Cerebellar nuclear complex (tissue), 1 donor: ENCODE measurements at places on chromosomes 2 and 18.

GRCh38 chr2:58709687-58710354 lies 468.7 kb upstream of the FANCL start:
- DNase-seq, result no peak

GRCh38 chr2:159228081-159228581 lies 58.4 kb downstream of the WDSUB1 start:
- no peak for DNase-seq

DNA sequence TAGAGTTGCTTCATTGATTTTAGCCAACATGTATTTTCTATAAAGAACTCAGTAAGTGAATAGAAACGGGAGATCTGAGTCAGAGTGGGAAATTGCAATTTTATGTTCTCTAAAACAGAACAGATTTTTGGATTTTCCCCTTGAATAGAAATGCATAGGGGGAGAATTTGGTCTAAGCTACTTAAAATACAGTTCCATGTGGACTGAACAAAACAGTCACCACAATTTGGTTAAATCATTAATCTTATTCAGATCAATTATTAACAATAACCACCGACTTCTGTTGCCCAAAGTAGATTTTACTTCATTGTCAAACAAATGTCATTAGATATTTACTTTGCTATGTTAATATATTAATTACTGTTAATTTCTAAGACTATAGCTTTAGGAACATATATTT lies 107.7 kb downstream of the SCG2 start:
- DNase-seq, result no peak

DNA sequence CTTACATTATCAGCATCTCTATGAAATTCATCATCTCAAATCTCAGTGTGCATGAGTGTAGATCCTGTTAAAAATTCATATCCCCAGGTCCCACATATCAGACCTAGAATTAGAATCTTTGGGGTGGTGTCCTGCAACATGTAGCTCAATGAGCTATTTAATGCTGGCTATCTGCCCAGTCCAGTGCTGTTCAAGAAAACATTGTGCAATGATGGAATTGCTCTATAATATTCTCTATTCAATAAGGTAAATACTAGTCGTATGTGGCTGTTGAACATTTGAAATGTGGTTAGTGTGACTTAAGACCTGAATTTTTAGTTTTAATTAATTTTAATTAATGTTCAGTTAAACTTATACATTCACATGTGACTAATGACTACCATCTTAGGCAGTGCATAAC lies 127.4 kb downstream of the NOL4 start:
- DNase-seq, result no peak

DNA sequence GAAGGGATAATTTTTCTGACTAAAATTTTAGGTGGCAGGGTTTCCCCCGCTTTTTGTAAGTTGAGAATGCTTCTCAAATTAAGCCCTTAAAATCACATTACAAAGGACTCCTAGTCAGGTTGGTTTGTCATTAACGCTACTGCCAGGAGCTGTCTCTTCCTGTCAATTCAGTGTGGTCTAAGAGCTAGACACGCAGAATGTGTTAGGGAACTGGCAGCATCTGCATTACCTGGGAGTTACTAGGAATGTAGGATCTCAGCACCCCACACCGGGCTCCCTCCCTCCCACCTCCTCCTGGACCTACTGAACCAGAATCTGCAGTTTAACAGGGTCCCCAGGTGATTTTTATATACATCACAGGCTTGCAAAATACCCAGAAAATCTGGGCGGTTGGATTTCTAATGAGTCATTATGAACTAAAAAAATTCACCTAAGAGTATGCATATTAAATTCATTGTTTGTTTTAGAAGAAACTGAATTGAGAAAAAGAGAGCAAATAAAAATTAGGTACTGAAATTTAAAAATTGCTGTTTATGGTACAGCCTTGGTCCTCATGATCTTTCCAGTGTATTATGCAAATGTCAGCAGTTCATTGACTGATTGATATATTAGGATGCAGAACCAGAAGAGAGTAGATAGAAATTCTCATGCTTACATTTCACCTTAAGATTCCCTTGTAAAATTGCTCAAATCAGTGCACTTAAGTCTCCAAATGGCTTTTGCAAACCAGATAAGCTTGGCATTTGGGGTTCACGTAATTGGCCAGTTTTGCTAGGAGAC lies 130.9 kb upstream of the ITGA6 start:
- DNase-seq, result no peak

GRCh38 chr18:79258447-79258846 lies 137.3 kb upstream of the NFATC1 start:
- DNase-seq, result no peak

GRCh38 chr2:74080346-74080745 lies 67.4 kb downstream of the BOLA3 start:
- DNase-seq, result no peak

GRCh38 chr2:105629634-105630033 lies 115.1 kb upstream of the NCK2 start:
- no peak for DNase-seq

DNA sequence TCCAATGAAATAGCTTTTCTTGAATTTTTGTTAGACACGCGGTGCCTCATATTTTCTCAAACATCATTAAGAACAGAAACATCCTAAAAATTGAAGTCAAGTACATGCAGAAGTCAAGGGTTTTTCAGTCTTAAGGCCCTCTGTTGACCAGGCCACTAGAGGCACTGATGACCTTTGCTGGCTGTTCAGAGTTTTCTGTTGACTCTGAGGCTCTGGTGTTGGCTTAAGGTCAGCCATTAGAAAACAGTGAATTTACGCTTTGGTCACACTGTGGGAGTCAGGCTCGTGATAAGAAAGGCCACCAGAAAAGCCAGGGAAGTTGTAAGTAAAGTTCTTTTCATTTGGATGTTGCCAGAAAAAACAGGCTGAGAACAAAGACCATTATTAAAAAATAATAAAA lies 5.8 kb upstream of the UPP2 start:
- DNase-seq, result no peak

GRCh38 chr18:7020995-7021777 lies 96.4 kb downstream of the LAMA1 start:
- no peak for DNase-seq

DNA sequence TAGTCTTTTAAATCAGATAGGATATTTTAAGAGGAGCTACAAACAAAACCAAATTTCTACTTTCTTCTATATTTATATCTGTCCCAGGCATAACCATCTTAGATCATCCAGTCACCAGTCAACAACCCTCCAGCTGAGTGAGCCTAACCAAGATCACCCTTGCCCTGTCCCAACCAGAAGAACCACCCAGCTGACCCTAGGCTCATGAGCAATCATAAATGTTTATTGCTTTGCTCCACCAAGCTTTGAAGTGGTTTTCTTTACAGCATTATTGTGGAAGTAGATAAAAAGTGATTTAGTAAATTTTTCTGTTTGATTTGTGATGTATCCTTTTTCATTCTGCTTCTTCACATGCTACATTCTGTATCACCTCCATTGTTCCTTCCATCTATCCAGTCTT lies 167.2 kb upstream of the PIEZO2 start:
- no peak for DNase-seq

- DNase-seq, result no peak
Observed at GRCh38 chr18:11981543-11982366, 448 bp downstream of the IMPA2 start.

- no peak for DNase-seq
Observed at GRCh38 chr18:47800248-47800647, 130.2 kb downstream of the SMAD2 start.

GRCh38 chr2:181007086-181007837 lies 26.9 kb downstream of the UBE2E3 start:
- no peak for DNase-seq

- no peak for DNase-seq
Observed at GRCh38 chr2:144052083-144052482, 467.8 kb downstream of the ZEB2 start.

- DNase-seq, result no peak
Observed at GRCh38 chr2:51490576-51491234, 458.8 kb upstream of the NRXN1 start.

DNA sequence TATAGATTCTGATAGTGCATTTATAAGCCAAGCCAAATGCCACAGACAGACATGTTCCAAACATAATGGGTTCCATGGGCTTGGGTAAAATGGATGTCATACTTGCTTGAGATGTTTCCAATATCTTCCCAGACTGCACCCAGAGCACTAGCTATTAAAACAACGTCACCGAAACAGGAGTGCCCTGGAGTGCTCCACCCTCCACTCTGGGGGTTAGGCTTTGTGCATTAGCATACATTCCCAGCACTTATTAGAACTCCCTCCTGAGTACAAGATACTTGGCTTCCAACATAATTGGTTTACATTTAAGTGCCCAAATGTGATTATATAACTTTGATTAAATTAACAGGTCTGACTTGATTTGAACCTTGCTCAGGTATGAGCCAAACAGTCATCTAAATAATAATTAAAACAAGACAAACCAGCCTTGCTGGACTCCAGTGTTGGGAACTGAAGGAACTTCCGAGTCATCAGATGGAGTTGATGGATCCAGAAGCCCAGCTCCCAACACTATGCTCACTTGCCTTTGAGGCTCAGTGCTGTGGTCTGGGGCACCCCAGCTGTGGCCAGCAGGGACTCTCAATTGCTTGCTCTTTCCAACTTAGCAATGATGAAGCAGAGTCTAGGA lies 60.5 kb upstream of the LGALSL start:
- no peak for DNase-seq

DNA sequence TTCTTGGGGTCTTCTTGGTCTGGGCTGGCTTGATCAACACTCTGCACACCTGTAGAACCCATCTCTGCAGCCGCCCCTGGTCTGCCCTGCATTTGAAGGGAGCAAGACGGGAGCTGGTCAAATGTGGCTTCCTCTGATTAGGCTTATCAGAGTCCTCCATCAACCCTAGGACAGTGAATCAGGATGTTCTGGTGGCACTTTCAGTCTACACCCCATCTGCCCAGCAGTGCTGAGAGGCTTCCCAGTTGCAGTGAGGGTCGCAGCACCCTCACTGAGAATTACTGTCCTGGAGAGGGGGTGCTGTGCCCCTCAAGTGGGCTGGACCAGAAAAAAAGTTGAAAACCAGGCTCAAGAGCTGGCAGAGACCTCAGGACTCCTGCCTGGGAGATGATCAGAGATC lies 152.9 kb downstream of the DYSF start:
- DNase-seq, result no peak

GRCh38 chr18:38297910-38298309 lies 732.3 kb upstream of the CELF4 start:
- peak; percentile 58 for DNase-seq

DNA sequence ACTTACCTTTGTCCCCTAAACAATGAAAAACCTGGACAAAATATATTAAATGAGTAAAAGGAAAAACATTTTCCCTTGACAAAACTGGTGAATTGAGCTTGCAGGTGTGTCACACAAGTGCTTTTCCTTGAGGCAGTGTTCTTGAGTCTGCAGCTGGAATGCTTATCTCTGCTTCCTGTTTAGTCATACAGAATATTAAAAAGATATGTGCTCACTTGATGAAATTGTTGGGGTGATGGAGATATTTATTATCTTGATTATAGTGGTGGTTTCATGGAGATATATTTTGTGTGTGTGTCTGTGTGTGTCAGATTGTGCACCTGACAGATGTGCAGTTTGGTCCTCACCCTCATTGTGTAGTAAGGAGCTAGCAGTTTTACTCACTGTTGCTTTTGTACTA lies 3.3 kb downstream of the TAF1B start:
- DNase-seq, result no peak

DNA sequence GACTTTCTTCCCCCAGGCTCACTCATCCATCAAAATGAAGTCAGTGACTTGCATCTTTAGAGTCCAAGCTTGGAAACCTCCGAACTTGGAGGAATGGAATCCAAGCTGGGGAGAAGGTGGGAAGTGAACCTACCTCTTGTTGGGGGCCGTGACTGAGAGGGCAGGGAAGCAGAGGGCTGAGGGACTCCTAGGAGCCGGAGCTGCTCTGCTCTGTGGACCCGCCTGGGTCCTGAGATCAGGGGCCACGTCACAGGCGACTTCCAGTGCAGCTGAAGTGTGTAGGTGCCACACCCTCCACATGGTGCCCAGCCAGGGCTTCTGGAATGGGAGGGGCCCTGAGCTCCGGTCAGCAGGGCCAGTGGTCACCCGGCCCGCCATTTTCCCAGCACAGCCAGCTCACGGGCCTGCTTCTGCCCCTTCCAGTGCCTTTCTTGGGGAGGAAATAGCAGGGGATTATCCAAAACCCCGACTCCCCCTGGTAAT lies 63.4 kb upstream of the OTOS start:
- DNase-seq, result no peak

- DNase-seq, result no peak
Observed at GRCh38 chr18:77671456-77672167, 422.0 kb downstream of the GALR1 start.
